ENCODE measurements at places on chromosomes 3 and 15.

GRCh38 chr15:52256930-52257733, 38.5 kb downstream of the MYO5C start:
- no peak for DNase-seq
- H3K27ac ChIP-seq: peak overlapping the region; percentile 94
- H3K4me1 ChIP-seq: peaks cover 25% of the 10 kb centered on the region
- no peaks in the 10 kb centered on the region for H3K36me3 ChIP-seq
- H3K27me3 ChIP-seq: no peaks in the 10 kb centered on the region

DNA sequence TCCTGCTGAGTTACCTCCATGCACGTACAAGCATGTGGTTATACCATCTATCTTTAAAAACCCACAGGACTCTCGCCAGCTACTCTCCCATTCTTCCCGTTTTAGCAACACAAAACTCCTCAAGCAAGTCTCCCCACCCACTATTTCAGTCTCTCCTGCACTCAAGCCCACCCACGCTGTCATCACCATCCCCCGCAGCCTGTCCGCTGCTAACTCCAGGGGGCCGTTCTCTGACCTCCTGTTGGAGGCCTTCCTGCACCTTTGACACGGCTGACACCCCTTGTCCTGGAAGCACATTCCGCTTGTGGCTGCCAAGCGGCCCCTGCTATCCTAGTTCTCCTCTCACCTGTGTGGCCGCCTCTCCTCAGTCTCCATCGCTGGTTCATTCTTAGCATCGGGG, 7.5 kb upstream of the PCSK6 start:
- no peak for DNase-seq
- no peak overlapping the region for H3K4me3 ChIP-seq
- H3K4me1 ChIP-seq: peaks cover 24% of the 10 kb centered on the region
- peaks cover 18% of the 10 kb centered on the region for H3K36me3 ChIP-seq

DNA sequence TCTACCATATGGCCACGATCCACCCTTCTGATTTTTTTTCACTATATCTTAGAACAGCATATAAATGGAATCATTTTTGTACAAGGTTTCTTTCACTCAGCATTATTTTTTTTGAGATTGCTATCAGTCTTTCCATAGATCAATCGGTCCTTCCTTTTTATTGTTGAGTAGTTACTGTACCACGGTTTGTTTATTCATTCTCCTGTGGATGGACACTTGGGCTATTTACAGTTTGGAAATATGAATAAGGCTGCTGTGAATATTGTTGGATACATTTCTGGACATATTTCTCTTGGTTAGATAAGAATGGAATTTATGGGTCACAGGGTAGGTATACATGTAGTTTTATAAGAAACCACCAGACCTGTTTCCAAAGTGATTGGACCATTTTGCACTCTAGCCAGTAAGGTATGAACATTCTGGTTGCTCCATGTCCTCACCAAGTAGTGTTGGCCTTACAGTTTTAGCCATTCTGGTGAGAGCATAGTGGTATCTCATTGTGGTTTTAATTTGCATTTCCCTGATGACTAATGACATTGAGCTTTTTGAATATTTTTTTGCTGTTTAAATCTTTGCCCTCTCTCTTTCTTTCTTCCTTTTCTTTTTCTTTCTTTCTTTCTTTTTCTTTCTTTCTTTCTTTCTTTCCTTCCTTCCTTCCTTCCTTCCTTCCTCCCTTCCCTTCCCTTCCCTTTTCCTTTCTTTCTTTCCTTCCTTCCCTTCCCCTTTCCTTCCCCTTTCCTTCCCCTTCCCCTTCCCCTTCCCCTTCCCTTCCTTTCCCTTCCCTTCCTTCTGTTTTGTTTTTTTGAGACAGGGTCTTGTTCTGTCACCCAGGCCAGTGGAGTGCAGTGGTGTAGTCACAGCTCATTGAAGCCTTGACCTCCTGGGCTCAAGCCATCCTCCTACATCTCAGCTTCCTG, 49.2 kb downstream of the LRRK1 start:
- peaks cover 4% of the 10 kb centered on the region for H3K36me3 ChIP-seq
- no peak overlapping the region for H3K4me3 ChIP-seq
- DNase-seq: no peak
- no peaks in the 10 kb centered on the region for H3K4me1 ChIP-seq

DNA sequence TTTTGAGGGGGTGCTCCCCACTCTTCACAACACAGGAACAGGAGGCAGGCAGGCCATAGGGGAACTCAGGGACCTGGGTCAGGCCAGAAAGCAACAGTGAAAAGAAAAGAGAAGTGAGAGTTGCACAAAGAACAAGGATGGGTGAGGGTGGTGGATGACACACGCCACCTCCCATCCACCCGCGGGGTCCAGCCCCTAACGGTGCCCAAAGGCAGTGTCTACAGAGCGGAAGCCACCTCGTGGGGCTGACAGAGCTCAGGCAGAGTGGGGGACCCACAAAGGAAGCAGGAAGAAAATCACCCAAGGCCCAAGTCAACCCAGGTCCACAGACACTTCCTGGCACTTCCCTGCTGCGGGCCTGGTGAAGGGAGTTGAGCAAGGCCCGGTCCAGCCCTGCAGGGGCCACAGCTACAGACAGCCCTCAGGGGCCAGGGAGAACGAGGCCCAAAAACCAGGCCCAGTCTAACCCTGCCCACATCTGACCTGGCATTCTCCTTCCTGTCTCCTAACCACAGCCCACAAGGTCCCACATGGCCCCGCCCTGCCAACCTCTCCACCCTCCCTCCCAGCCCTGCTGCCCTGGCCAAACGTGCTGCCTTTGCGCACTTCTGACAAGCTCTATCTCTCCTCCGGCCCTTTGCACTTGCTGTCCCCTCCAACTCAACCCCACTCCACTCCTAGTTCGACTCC, 5.9 kb downstream of the NUP210 start:
- H3K4me1 ChIP-seq: peaks cover 53% of the 10 kb centered on the region
- peak overlapping the region; percentile 90 for H3K4me3 ChIP-seq
- no peaks in the 10 kb centered on the region for H3K27me3 ChIP-seq
- DNase-seq: peak; percentile 44

- no peaks in the 10 kb centered on the region for H3K27me3 ChIP-seq
- peaks cover 20% of the 10 kb centered on the region for H3K36me3 ChIP-seq
- peaks cover 12% of the 10 kb centered on the region for H3K4me1 ChIP-seq
- no peak overlapping the region for H3K4me3 ChIP-seq
These were observed 76.2 kb downstream of the RGMA start for GRCh38 chr15:93012786-93013185.

GRCh38 chr15:42784705-42785104, 47.8 kb upstream of the CDAN1 start:
- no peak overlapping the region for H3K4me3 ChIP-seq
- H3K27me3 ChIP-seq: no peaks in the 10 kb centered on the region
- peaks cover 5% of the 10 kb centered on the region for H3K4me1 ChIP-seq
- no peak overlapping the region for H3K27ac ChIP-seq

DNA sequence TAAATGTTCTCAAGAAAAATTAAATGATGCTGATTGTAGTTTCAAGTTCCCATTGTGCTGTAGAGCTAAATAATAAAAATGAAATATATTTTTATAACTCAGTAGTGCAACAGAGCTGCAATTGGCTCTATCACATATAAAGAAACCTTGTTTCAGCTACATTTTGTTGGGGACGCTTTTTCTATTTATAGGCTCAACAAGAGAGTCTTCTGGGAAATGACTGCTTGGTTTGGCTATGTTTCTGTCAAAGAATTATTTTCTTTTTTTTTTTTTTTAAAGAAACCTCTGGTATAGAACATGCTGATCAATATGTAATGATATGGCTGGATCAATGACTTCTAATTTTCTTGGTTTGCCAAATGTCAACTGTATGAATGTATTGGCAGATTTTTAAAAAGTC, 76.5 kb downstream of the OTOL1 start:
- no peaks in the 10 kb centered on the region for H3K4me1 ChIP-seq
- H3K4me3 ChIP-seq: no peak overlapping the region
- H3K27ac ChIP-seq: no peak overlapping the region
- peaks cover 5% of the 10 kb centered on the region for H3K27me3 ChIP-seq
- H3K36me3 ChIP-seq: no peaks in the 10 kb centered on the region

- peaks cover 7% of the 10 kb centered on the region for H3K36me3 ChIP-seq
- peaks cover 3% of the 10 kb centered on the region for H3K4me1 ChIP-seq
- H3K27me3 ChIP-seq: peaks cover 29% of the 10 kb centered on the region
- no peak overlapping the region for H3K27ac ChIP-seq
- H3K4me3 ChIP-seq: no peak overlapping the region
These were observed 130.4 kb upstream of the FOXB1 start for GRCh38 chr15:59873644-59874272.

- H3K36me3 ChIP-seq: no peaks in the 10 kb centered on the region
- H3K4me3 ChIP-seq: no peak overlapping the region
- H3K27ac ChIP-seq: no peak overlapping the region
- H3K4me1 ChIP-seq: peaks cover 3% of the 10 kb centered on the region
- no peak for DNase-seq
These were observed 555.6 kb upstream of the RGMA start for GRCh38 chr15:93644595-93644994.

Measured in T-helper 17 cell (primary cell).